ENCODE measurements at places on chromosomes 2 and 18.
A peak's percentile ranks its signal among the peaks of the same experiment; 100 is the strongest.

DNA sequence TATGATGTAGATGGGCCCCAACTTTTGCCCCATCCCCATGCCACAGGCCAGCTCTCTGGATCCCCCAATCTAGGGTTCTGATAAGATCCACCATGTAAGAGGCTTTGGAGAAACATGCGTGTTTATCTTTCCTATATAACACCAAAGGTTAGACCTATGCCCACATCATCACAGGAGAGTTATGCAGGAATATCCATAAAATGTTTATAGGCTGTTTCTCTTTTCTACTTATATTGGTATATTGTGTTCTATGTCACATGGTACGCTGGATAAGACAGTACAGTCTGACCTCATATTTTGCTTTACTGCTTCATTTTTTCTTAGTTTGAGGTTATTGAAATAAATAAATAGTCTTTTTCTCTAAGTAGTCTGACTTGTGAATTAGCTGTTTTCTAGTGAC, 1013.9 kb upstream of the GYPC start:
- no peak for DNase-seq

- DNase-seq: peak; percentile 69
Measured at GRCh38 chr2:223970343-223971128, 13.3 kb downstream of the MRPL44 start.

DNA sequence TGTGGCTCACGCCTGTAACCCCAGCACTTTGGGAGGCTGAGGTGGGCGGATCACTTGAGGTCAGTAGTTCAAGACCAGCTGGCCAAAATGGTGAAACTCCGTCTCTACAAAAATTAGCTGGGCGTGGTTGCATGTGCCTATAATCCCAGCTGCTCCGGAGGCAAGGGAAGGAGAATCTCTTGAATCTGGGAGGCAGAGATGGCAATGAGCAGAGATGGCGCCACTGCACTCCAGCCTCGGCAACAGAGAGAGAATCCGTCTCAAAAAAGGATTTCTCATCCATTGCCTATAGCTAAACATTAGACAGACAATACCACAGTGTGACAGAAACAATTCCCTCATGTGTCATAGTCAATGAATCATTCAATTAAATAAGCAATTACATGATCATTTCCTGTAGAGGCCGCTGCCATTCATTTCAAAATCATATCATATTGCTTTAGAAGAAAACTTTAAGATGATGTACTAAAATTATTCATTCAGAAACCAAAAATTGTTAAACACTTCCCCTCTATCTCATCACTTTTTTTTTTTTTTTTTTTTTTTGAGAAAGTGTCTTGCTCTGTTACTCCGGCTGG, 69.5 kb upstream of the TGIF1 start:
- DNase-seq: peak; percentile 75

- no peak for DNase-seq
Measured at GRCh38 chr2:95077861-95078603, 43.6 kb downstream of the MRPS5 start.

Data from activated CD4-positive, alpha-beta T cell treated with anti-CD3 and anti-CD28 coated beads, Interleukin-10, Interleukin-2, amounts not matched to agents 100 ng/mL and 50 ng/mL, durations not matched to agents 16 hours and 8 hours (primary cell).